ENCODE measurements at places on chromosomes 2 and 18. TPM values are rescaled to one million over a fixed set of nuclear protein-coding genes. Genes with fewer than 3 reads are reported as not detected.
A peak's percentile ranks its signal among the peaks of the same experiment; 100 is the strongest.

DNA sequence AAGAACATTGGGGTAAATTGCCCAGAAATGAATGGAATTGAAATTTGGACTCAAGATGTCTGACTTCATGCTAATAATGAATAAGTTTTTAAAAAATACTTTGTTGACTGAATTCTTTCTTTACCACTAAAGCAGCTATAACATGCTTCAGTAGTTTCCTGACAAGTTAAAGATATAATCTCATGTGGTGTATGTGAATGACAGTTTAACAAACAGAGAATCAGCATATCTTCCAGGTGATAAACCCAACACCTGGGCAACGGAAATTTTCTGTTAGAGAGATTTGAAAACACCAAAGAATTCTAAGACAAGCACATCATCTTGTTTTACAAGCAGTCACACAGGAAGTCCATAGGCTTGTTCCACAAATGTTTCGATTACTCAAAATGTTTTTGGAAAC lies 372.6 kb upstream of the VRK2 start:
- DNase-seq = no peak

DNA sequence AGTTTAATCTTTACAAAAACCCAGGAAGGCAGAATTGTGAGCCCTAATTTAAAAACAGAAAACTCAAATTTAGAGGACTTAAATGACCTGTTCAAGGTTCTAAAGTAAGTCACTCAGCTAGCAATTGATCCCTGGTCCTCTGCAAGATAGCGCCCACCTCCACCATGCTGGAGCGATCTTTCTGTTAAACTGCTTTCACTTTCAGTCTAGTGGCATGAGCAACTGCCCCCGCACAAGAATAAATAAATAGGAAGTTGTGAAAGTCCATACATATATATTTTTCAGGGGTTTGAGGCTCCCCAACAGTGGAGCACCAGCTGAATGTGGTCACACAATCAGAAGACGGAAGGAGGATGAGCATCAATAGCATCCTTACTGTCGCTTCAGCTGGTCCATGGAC lies 217.9 kb downstream of the NAPG start:
- no peak for DNase-seq

- no peak for DNase-seq
These were observed 543.2 kb upstream of the LRRTM4 start for GRCh38 chr2:78065366-78065765.

SH3RF3 gene
- 3.6 TPM for total RNA-seq

DNA sequence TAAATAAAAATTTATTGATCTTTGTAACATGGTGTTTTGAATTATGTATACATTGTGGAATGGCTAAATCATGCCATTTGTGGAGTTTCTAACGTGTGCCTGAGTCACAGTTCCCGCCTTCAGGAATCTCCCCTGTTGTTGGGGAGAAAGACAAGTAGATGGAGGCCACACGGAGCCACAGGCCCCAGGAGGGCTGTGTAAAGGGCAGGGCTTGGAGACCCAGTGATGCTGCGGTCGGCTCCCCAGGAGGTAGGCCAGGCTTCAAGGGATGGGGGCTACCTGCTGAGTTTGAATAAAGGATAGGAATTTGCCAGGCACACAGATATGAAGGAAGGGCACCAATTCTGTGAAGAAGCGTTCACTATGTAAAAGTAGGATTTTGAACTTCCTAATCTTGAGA lies 257.1 kb downstream of the GBX2 start:
- DNase-seq = no peak

DNA sequence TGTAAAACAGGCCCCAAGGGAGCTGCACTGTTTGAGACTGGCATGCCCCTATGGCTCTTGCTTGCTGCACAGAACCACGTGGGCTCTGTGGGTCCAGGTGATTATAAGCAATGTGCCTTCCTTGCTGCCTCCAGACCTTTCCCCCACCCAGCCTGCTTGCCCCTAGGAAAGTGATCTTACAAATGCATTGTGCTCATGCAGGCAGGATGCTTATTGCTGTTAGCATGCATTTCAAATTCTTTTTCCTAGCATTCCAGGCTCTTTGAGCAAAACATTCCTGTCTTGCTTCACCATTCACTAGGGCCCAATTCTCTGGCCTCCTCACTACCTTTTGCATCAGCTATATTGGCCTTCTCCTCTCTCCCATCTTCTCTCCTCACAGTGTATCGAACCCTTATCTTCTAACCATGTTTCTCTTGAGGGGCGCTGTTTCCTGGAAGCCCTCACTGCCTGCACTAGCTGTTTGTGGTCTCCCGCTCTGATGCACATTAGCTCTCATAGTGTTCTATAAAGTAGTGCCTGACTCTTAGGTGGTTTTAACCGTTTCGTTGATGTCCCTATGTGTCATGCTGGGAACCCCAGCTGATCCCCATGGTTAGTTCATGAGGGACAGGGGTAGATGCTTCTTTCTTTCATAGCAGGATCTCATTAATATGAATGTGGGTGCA lies 152.9 kb upstream of the EPAS1 start:
- DNase-seq = no peak

CROCC2 gene
- total RNA-seq = not detected

GRCh38 chr2:178412047-178412446 lies 38.9 kb downstream of the PRKRA start:
- DNase-seq = no peak

COL4A4 gene
- 0.90 TPM for total RNA-seq

DNA sequence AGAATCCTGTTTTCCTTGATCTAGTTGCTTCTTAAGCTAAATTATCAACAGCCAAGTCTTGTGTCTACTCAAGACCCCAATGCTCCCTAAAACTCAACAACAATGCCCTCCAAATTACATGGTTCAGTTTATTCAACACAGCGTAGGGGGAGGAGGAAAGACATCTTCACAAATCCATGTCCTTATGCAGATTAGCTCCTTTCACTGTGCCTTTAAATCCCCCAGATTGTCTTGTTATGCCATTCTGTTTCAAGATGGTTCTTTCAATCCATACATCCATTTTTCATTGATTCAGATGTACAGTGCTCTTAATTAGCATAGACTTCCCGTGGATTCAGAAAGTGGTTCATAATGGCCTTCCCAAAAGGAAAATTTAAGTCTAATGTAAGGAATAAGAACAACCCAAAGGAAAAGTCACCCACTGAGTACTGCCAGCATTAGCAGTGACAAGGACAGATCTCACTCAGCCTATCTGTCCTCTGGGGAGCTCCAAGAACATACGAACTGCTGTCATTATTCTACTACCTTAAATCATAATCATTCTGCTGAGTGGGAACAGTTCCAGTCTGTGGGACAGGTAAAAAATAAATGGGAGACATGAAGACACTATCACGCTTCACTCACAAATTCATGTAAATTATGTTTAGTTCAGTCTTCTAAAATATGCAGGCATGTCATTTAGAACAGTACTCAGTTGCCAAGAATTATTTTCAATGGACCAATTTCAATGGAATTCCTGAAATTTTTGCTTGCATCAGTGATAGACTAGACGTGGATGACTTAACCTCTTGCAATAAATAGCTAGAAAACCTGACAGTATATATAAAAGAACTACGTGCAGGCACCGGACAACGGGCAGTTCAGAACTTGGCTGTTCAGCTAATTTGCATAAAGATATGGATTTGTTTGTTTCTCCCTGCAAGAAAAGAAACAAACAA lies 58.9 kb upstream of the RNU4ATAC start:
- no peak for DNase-seq

RBM44 gene
- total RNA-seq = 2.4 TPM

DNA sequence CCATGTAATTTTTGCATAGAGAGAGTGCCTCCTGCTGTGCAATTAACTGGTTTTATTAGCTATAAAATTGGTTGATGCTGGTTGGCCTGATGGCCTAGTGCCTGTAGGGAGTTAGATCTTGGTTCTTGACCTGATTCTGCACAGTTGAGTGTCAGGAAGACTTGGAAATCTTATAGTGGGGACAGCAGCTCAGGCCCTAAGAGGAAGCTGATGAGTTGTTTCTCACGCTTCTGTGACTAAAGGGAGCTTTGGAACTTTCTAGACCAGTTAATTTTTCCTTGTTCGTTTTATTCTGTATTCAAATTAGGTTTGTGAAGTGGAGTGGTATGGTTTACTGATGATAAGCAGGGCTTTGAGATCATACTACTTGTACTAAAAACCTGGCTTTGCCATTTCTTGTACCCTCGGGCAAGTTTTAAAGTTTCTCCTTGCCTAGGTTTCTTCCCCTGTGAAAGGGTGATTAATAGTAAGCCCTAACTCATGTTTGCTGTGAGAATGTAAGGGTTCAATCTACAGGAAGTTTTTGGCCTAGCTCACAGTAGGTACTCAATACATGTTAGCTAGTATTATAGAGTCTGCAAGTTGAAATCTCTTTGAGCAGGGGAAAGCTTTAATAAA lies 82.1 kb downstream of the MAP3K20 start:
- DNase-seq = no peak

DNA sequence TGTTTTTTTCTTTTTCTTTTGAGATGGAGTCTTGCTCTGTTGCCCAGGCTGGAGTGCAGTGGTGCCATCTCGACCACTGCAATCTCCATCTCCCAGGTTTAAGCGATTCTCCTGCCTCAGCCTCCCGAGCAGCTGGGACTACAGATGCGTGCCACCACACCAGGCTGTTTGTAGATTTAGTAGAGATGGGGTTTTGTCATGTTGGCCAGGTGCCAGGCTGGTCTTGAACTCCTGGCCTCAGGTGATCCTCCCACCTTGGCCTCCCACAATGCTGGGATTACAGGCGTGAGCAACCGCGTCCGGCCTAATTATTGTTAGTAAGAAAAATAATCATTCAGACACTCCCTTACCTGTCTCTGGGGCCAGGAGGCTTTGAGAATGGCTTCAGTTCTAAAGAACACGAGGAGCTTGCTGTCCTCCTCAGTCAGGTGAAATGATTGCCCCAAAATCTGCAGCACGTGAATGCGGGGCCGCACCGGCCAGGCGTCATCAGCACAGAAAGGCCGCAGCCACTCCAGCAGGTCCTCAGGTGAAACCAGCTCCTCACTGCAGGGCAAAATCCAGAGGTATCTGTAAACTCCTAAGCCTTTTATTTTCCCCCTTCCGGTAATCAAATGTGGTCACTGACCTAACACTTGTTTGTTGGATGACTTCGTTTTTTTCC lies 342.6 kb downstream of the NBAS start:
- DNase-seq = no peak

GRCh38 chr2:133780099-133780996 lies 212.1 kb upstream of the NCKAP5 start:
- DNase-seq = no peak

DNA sequence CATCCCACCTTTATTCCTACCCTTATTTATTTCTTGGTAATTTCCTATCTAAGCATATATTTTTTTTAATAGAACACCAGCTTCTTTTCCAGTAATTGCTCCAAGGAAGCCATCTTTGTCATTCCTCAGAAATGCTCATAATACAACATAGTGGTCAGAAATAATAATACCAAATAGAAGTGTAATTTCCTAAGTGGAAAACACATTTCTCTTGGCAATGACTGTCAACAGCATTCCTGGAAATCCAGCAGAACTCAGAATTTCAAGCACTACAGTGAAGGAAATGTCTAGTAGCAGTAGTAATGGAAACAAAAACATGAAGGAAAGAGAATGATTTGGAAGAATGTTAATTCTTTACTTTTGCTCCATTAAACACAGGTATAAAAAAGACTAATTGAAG lies 56.6 kb downstream of the GDF7 start:
- DNase-seq = no peak

VIL1 gene
- total RNA-seq = not detected

GALNT3 gene
- 14.0 TPM for total RNA-seq

- DNase-seq = peak; percentile 23
These were observed 1.2 kb upstream of the RAB12 start for GRCh38 chr18:8607776-8608742.

GRCh38 chr2:203928849-203929248 lies 7.7 kb upstream of the ICOS start:
- no peak for DNase-seq

- no peak for DNase-seq
These were observed 20.5 kb downstream of the PUM2 start for GRCh38 chr2:20330192-20330591.

DNA sequence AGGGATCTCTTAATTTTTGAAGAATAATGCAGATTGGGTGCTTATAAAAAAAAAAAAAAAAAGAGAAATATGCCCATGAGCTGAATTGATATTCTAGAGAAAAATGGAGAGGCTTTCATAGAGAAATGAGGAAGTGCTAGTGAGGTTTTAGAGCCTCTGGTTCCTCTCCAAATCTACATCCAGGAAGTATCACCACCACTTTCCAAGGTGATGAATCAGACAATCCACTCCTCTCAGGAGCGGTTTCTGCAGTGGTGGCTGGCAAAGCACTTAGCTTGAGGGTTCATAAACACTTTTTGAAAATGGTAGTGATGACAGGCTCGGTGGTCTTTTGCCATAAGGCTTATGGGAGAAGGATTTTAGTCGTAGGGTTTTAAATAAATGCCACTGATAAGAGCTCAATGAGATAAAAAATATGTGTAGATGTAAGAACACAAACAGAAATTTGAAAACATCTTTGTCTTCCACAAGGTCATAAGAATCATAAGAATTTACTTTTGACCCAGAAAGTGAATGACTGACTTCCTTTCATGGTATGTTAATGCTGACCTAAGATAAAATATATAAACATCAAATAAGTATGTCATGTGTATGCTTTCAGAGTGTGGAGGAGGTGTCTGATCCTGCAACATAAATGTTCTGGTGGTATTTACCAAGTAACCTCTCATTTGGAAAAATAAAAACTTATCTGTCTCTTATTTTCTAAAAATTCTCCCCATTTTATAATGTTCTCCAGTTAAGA lies 42.1 kb upstream of the DSG1 start:
- no peak for DNase-seq

DNA sequence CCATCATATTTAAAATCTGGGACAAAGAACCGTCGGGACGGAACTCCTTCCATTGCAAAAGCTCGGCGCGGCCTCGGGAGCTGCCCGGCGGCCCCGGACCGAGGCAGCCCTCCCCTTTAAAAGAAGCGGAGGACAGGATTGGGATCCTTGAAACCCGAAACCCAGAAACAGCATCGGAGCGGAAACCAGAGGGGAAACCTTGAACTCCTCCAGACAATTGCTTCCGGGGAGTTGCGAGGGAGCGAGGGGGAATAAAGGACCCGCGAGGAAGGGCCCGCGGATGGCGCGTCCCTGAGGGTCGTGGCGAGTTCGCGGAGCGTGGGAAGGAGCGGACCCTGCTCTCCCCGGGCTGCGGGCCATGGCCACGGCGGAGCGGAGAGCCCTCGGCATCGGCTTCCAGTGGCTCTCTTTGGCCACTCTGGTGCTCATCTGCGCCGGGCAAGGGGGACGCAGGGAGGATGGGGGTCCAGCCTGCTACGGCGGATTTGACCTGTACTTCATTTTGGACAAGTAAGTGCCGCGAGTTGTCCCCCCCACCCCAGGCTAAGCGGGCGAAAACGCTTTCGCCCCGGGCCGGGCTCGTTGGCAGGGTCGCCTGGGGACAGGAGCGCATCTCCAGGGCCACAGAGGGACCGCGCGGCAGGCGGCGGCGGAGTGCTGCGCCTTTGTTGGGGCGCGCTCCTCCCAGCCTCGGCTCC lies at the start of gene ANTXR1:
Gene ANTXR1 (plus strand): TSS at position 38 of the 698 bp plus-strand sequence. CDS start 321 bp downstream, at position 359.
- peak; percentile 76 for DNase-seq

- no peak for DNase-seq
These were observed 18.6 kb downstream of the PTCD3 start for GRCh38 chr2:86124683-86125082.

CXCR1 gene
- 0.26 TPM for total RNA-seq

GRCh38 chr2:60530660-60531281 lies 22.7 kb downstream of the BCL11A start:
- peak; percentile 83 for DNase-seq
